ENCODE measurements at places on chromosomes 6 and 20.

GRCh38 chr20:24402188-24402587, 67.2 kb upstream of the SYNDIG1 start:
- peak; percentile 2 for DNase-seq

DNA sequence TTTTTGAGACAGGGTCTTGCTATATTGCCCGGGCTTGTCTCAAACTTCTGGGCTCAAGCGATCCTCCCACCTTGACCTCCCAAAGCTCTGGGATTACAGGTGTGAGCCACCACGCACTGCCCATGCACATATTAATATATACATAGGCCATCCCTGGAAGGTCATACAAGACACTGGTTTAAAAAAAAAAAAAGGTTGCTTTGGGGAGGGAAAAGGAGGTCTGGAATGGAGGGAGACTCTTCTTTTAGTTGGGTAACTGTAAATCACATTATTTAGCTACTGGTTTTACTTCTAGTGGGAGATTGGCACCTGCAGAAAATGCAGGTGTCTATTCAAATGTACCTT, 4.1 kb upstream of the SNAI1 start:
- DNase-seq: no peak

- DNase-seq: no peak
These were observed at the start of gene COL12A1 for GRCh38 chr6:75205776-75206575. Gene COL12A1, minus strand, starts transcription at chr6:75206053. Its CDS starts 3,261 bp downstream, at chr6:75202792.

GRCh38 chr6:80209430-80209829, 103.0 kb downstream of the BCKDHB start:
- DNase-seq: no peak

DNA sequence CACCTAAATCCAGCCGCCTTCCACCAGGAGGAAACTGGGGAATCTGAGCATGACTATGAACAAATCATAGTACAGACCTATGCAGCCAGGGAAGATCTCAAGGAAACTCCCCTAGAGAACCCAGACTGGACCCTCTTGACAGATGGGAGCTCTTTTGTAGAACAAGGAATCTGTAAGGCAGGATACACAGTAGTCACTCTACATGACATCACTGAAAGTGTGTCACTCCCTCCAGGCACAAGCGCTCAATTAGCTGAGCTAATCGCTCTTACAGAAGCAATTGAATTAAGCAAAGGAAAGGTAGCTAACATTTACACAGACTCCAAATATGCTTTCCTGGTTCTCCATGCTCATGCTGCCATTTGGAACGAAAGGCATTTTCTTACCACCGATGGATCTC, 36.8 kb downstream of the PLN start:
- no peak for DNase-seq

DNA sequence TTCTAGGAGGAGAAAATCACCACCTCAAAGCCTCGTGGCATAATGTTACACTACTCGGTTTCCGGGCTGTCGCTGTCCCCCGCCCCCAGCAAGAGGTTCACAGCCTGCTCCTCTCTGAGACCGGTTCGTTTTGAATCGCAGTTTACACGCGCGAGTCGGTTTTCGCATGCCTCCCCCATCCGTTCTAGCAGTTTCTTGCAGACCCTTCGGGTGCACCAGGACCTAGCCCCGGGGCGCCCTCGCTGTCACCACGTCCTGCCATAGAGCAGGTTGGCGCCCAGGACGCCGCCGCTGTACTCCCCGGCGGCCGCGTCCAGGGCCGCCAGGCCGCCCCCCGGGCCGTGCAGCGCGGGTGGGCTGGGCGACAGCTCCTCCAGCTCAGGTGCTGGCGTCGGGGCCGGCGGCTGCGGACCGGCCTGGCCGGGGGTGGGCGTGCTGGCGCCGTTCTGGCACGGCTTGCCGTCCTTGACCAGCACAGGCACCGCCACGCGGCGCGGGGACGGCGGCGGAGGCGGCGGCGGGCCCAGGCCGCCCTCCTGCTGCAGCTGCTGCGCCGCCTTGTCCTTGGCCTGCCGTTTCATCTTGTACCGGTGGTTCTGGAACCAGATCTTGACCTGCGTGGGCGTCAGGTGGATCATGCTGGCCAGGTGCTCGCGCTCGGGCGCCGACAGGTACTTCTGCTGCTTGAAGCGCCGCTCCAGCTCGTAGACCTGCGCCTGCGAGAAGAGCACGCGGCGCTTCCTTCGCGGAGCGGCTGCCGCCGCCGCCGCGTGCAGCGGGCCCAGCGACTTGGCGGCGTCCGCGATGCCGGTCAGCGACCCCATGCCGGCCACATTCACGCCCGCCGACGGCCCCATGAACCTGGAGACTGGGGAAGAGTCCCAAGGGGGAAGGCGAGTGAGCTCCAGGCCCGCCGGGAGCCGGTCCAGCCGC, 1.4 kb downstream of the NKX2-4 start:
- peak; percentile 48 for DNase-seq

- no peak for DNase-seq
These were observed 71.0 kb downstream of the EDN3 start for GRCh38 chr20:59371431-59371830.

DNA sequence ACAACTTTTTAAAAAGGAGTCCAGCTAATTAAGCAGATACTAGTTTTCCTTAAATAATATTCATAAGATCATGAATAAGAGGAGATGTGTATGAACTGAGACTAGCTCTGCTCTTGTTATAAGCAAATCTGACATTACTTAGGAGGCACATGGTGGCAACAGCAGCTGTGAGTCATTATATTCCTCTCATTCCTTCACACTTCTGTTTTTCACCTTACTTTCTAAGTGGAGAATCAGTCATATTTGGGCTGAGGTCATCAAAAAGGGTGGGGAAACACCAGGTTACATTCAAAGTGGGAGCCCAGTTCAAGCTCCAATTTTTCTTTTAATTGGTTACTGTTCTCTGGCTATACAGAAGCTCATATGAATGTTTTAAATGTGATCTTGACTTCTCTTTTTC, 6.0 kb upstream of the RIPPLY2 start:
- DNase-seq: no peak

GRCh38 chr20:11274141-11274594, 600.4 kb upstream of the JAG1 start:
- DNase-seq: peak; percentile 86

- no peak for DNase-seq
These were observed 17.8 kb downstream of the BTBD3 start for GRCh38 chr20:11935212-11936154.

DNA sequence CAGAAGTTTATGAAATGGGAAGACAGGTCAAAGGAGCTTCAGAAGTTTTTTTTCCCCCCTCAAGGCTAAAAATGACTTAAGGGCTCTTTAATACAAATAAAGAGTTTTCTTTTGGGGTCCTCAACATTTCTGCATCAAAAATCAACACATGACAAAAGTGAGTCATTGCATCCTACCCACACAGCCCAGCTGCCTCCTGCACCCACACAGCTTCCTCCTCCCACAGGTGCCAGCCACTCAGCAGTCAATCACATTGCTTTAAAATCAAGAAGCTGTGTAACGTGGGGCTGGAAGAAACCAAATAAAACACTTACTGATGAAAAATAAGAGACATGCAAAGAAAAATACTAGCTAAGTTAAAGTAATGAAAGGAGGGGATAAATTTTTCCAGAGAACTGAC, 68.5 kb downstream of the MAP3K5 start:
- DNase-seq: no peak

- no peak for DNase-seq
These were observed 19.9 kb downstream of the TPX2 start for GRCh38 chr20:31758991-31759390.

- no peak for DNase-seq
These were observed 369.4 kb upstream of the CITED2 start for GRCh38 chr6:139743664-139744437.

DNA sequence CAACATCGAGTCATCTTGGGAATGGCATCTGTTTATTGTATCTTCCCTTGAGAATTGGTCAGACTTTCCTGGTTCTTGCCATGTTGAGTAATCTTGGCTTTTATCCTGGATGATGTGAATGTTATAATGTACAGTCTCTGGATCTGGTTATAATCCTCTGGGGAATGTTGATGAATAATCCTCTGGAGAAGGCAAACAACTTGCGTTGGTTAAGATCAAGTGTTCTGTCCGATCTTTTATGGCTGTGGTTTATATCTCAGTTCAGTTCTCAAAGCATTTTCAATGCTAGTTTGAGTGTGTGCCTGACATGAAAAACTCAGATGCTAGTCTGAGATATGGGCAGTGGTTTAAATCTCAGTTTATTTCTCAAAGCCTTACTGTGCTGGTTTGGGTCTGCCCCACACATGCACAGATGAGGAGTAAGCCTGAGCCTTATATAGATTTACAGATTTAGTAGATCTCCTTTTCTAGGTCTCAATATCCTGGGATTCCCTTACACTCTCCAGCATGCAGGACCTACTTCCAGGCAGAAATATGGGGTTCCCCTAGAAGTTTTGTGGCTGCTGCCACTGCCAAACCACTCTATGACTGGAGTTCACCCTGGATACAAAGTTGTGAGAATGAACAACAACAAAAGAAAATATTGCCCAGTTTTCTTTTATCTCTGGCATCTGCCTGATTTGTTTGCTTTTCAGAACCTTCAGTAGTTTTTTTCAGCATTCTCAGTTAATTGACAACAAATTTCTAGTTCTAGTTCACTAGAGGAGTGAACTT, 191.8 kb upstream of the MAN1A1 start:
- no peak for DNase-seq

GRCh38 chr20:39909447-39909846, 779.6 kb downstream of the MAFB start:
- no peak for DNase-seq

- DNase-seq: no peak
These were observed 26.6 kb upstream of the ELMO2 start for GRCh38 chr20:46433051-46433450.

DNA sequence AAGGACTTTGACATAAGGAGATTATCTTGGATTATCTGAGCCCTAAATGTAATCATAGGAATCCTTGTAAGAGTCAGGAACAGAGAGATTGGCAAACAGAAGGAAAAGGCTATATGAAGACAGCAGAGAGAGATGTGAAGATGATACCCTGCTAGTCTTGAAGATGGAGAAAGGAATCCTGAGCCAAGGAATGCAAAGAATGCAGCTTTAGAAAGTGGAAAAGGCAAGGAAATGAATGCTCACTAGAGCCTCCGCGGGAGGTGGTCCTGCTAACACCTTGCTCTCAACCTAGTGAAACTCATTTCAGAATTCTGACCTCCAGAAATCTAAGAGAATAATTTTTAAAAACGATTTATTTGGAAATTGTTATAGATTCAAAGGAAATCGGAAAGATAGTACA, 117.1 kb downstream of the TBXT start:
- no peak for DNase-seq

DNA sequence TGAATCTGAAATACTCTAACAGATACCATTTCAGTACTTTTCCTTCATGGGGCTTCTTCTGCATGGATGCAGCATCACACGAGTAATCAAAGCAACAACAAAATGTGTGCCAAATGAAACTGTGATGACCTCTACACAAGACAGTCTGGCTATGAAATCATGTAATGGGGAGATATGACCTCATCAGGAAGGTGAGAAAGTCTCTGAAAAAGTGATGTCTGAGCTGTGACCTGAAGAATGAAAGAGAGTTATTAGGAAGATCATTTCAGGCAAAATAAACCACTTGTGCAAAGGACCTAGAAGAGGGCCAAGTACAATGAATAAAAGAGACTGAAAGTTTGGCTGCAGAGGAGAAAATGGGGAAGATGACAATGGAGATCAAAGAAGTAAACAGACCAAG, 182.8 kb downstream of the PTPRK start:
- DNase-seq: no peak

DNA sequence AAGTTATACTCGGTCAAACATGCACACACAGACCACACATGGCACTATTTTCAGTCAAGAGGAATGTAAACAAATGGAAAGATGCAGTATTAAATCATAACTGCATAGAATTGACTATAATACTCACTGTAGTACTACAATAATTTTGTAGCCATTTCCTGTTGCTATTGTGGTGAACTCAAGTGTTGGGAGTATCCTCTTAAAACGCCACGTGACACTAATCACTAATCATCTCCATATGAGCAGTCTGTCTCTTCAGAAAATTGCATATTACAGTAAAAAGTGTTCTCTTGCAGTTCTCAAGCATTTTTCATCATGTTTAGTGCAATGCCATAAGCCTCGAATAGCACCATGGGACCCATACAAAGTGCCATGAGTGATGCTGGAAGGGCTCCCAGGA, 258.7 kb upstream of the ID4 start:
- DNase-seq: peak; percentile 46

- DNase-seq: no peak
These were observed 98.9 kb downstream of the PAK5 start for GRCh38 chr20:9739991-9740390.

GRCh38 chr6:170344631-170345576, 38.3 kb downstream of the FAM120B start:
- no peak for DNase-seq

GRCh38 chr20:14310977-14311627, 26.3 kb downstream of the FLRT3 start:
- DNase-seq: no peak

DNA sequence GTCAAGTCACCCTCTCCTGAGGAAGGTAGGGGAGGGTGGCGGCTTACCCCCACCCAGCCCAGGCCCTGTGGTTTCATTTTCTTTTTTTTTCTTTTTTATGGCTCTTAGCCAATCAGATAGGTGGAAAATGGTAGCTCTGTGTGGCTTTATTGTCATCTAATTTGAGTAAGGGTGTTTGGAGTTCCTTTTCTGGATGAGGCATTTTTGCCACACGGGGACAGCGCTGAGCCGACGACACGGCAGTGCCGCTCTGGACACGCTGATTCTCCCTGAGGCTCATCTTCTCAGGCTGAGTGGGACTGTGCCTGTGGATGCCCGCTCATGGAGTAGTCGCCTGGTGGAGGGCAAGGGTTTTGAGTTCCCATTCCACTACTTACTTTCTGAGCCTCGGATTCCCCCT, 37.6 kb upstream of the ANGPT4 start:
- DNase-seq: no peak

DNA sequence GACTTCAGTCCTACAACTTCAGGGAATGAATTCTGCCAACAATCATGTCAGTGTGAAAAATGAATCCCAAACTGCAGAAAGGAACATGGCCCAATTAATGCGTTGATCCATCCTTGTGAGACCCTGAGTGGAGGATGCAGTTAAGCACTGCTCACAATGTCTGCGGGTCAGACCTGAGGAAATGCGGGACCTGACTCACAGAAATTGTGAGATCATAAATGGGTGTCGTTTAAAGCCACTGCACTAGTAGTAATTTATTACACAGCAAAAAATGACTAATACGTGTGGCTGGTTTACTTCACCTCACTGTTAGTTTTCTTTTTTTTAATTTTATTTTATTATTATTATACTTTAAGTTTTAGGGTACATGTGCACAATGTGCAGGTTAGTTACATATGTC, 505.0 kb downstream of the PRKN start:
- no peak for DNase-seq

- no peak for DNase-seq
These were observed 18.2 kb upstream of the ZNF391 start for GRCh38 chr6:27370391-27370790.

All from NCI-H2029 treated with DMSO at 0.1 percent for 48 hours (cell line).